ENCODE measurements at places on chromosomes 2 and 18.
A peak's percentile ranks its signal among the peaks of the same experiment; 100 is the strongest.

- DNase-seq, result no peak
These were observed 853 bp upstream of the OSBPL6 start for GRCh38 chr2:178193496-178193822.

GRCh38 chr18:3217948-3218647 is 1.7 kb downstream of the MYOM1 start:
- peak; percentile 17 for DNase-seq

- no peak for DNase-seq
These were observed 676 bp downstream of the SH3BP4 start for GRCh38 chr2:234952270-234953115.

- DNase-seq, result no peak
These were observed 18.3 kb upstream of the CHCHD5 start for GRCh38 chr2:112566104-112566503.

DNA sequence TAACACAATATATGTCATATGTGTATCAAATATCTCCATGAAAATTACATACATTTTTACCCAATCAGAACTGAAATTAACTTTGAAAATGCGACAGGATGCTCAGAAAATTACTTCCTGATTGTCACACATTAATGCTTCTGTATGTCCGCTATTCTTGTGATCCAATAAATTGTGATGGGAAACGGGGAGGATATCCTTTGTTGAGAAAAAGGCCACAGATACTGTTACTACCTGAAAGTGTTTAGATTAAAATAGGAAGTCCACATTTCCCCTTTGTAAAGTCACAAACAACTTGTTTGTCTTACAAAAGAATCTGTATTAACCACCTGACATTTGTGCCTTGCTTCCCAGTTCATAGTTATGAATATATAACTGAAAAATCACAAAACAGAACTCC is 62.9 kb downstream of the NOL10 start:
- DNase-seq, result no peak

GRCh38 chr2:145095641-145096435 is 575.9 kb upstream of the ZEB2 start:
- DNase-seq, result peak; percentile 72

DNA sequence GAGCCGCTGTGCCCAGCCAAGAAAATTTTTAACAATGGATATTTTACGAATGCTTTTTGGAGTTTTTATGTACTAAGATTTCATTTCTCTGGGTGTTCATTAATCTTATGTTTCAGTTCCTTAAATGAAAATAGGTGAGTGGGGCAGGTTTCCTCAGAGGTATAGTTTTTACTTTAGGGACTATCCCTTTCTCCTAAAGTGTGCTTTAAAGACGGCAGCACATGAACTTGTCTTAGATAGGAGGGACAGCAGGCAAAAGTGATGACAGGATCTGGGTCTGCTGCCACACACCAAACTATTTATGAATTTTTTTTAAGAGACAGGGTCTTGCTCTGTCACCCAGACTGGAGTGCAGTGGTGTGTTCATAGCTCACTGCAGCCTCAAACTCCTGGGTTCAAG is 8.0 kb upstream of the REL start:
- DNase-seq, result no peak

DNA sequence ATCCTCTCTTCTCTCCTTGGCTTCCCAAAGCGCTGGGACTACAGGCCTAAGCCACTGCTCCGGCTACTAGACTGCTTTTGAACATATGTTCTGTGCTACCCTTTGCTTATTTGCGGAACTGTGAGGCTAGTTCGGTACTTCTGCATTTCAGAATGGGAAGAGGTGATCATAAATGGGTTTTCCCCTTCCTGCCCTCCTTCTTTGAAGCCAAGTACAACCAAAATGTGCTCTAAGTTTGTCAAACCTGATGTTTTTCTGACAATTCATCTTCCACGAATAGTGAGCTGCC is 1.7 kb upstream of the ESCO1 start:
- no peak for DNase-seq

GRCh38 chr2:33136056-33136455 is 189.3 kb downstream of the LTBP1 start:
- peak; percentile 55 for DNase-seq

GRCh38 chr2:54470266-54470938 is 14.3 kb downstream of the SPTBN1 start:
- peak; percentile 73 for DNase-seq

DNA sequence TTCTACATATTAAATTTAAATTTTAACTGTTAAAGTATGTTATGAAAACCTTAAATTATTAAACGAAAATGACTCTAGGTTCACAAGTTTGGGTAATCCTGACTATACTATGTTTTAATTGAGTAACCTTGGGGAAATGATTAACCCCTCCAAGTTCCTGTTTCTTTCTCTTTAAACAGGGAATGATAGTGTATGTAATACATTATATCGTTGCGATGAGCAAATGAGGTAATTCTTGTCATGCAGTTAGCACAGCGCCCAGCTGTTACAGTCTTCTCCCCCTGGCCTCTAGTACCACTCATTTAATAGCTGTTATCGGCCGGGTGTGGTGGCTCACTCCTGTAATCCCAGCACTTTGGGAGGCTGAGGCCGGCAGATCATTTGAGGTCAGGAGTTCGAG is 80.4 kb downstream of the MTA3 start:
- DNase-seq, result no peak

- no peak for DNase-seq
These were observed 244.2 kb upstream of the SALL3 start for GRCh38 chr18:78735131-78736014.

GRCh38 chr2:191578031-191578430 is 99.9 kb upstream of the NABP1 start:
- no peak for DNase-seq

DNA sequence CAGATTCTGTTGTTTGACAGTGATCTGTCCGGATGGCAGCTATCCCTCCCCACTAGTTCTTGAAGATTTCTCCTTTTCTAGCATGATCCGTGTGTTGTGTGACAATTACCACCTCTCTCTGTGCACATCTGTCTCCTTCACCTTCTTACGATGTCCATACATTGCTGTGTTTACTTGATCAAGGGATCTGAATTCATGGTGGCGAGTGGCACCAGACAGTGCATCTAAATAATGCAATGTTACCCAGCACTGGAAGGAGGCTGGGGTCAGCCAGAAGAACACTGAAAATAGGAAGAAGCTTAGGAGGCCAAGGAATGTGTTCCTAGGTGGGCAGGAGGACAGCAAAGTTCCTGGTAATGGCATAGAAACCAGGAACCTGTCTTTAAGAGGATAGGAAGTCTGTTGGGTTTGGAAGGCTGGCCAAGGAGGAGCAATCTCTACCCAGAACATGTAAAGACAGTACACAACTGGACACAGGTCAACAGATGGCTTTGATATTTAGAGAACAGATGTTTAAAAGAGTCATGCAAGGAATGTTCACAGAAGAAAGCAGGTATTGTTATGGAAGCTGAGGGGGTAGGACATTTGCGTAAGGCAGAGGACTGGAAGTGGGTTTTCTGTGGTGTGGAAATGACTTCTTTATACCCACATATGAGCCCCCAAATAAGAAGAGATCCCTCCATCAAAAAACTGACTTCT is 126.4 kb downstream of the HRH4 start:
- no peak for DNase-seq

DNA sequence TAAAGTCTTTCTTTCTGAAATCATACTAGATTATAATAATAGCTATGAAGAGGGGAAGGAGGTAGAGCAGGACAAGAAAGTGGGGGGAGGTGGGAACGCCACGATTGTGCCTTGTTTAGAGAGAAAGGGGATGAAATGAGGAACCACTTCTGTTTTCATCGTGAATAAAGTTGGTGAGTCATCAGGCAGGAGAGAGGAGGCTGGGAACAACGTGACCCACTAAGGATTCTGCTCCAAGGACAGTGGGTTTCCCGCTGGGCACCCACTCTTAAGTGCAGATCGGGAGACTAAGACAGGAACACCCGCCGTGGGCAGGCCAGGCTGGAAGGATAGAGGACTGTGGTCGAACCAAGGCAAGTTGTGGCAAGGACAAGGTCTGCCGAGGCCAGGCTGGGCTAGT is 158.2 kb downstream of the L3MBTL4 start:
- DNase-seq, result no peak

GRCh38 chr2:208935531-208935930 is 488.3 kb upstream of the MAP2 start:
- no peak for DNase-seq

DNA sequence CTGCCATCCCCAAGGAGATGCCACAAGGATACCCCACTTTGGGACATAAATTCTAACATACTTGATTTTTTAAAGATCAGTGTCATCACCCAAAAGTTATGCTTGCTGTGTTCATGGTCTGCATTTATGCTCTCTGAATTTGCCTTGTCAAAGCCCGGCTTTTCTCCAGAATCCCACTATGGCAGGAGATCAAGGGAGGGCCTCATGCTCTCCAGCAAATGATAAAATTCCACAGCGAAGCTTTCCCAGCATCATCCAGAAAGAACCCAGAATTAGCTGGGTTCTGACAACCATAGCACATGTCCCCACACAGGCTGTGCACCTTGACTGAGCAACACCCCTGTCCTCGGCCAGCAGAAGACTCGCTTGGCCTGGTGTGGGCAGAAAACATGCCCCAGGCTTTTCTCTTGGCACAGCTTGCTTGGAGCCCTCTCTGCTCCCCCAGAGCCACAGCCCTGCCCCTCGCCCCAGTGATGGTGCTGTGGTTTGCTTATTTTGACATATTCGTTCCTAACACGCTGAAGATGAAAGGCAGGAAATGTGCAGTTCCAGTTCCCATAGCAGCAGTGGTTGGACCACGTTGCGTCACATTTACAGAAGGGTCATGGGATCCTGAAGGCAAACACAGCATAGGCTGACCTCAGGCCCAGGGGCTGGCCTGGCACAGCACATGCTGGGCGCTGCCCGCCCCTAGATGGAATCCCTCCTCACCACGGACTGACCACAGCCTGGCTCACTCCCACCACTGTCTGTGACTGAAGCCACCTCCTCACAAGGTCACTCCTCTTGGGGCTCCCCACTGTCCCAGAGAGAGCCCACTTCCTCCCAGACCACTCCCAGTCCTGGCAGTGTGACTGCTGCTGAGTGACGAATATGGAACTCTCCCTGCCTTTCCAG is 14.1 kb upstream of the CHRNA1 start:
- DNase-seq, result peak; percentile 97

- DNase-seq, result no peak
These were observed 17.1 kb upstream of the SLC39A10 start for GRCh38 chr2:195639959-195640358.
